ENCODE measurements at places on chromosomes 5 and 9.

GRCh38 chr5:61582205-61582820 is 250.3 kb downstream of the ZSWIM6 start:
- no peak for DNase-seq

- DNase-seq, result peak; percentile 74
These were observed 16.0 kb upstream of the PHF19 start for GRCh38 chr9:120892748-120893610.

GRCh38 chr9:84139296-84140070 is 158.9 kb downstream of the RMI1 start:
- DNase-seq, result no peak

GRCh38 chr9:107261106-107261505 is 22.0 kb upstream of the RAD23B start:
- no peak for DNase-seq

DNA sequence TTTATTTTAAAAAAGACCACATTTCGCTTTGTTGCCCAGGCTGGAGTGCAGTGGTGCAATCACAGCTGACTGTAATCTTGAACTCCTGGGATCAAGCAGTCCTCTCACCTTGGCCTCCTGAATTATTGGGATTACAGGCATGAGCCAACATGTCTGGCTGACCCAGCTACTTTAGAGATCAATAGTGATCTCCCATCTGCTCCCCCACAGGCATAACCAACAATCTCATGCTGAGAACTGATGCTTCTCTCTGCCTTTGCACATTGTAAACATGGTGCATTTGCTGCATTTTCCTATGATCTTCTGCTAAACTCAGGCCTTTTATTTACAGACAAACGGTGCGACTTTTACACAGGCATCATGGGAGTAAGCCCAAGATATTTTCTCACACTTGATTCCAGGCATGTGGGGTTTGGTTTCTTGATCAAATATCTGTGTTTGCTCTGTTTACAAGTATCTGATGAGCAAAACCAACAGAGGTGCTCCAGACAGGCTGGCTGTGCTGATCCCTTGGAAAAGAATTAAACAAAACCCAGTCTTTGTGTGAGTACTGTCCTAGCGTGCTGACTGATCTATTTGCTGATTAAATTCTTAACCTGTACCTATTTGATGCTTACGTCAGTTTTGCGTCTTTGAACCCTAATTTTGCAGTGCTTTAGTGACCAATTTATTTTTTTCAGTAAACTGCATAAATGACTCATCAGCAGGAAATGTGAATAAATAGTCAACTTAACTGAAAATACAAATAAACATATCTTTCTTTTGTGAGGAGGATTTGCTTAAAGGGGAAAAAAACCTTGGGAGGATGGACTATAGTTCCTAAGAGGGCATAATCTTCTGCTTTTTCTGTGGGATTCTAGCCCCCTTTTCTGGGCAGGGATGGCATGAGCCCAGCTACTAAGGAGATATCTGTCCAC is 191.7 kb upstream of the NR3C1 start:
- no peak for DNase-seq

DNA sequence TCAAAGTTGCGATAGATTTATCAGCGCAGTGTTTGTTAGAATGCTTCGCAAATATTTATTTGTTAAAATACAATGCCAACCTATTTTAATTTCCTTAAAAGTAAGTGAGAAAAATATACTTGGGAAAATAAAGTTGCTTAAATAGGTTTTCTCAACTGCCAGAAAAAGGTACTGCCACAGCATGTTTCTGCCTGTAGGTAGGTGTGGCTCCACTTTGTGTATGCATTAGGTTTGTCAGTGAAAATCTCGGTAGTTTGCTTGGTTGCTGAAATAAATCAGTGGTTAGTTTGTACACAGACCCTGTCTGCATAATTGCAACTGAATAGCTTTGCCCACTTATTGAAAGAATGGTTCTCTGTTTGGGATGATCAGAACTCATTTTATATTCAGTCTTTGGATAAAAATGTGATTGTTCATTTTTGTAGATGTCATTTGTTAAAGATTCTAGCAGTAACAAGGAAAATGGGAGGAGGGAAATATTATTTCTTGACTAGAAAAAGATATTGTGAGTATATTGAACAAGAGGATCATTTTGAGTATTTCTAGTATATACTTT is 25.7 kb downstream of the C9orf85 start:
- DNase-seq, result no peak

GRCh38 chr5:10248378-10249260 is 1.1 kb downstream of the ATPSCKMT start:
- DNase-seq, result no peak

DNA sequence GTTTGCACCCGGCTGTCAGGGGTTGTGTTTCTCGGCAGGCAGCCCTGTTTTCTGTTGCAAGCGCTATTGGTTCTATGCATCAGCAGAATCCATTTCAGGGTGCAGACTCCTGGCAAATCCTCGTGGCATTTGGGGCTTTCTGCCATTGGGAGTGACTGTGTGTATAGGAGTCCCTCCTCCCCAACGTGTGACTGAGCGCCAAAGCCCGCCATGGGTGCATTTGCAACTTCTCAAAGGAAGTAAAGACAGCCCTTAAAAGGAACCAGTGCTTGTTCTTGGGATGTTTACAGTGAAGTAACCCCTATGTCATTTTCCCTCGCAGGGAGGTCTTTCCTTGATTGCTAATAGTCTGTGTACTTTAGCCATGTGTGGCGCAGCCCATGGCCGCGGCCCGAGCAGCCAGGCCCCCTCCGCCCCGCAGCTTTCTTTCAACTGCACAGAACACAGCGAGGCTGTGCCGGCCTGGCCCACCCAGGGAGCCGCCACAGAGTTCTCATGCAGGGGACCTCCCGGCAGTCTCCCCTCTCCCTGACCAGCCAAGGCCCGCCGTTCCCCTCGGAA is 175.6 kb downstream of the HSD17B3 start:
- no peak for DNase-seq

GRCh38 chr5:180206993-180207392 is 2.0 kb downstream of the RASGEF1C start:
- no peak for DNase-seq

DNA sequence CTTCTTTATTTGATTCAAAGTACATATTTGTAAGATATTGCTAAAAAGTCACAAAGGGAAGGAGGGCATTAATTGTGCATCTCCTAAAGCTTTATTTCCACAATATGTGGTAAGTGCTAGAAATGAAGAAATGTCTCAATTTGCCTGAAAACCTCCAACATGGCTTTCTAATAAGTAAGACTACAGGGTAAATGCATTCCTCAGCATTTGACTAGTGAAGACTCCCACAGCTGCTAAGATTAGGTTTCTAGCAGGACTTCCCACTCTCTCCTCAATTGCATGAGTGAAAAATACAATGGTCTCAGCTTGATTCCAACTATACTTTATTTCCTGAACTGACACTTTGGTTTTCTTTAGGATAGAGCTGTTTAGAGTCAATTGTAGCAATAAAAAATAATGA is 162.1 kb downstream of the ELAVL2 start:
- no peak for DNase-seq

DNA sequence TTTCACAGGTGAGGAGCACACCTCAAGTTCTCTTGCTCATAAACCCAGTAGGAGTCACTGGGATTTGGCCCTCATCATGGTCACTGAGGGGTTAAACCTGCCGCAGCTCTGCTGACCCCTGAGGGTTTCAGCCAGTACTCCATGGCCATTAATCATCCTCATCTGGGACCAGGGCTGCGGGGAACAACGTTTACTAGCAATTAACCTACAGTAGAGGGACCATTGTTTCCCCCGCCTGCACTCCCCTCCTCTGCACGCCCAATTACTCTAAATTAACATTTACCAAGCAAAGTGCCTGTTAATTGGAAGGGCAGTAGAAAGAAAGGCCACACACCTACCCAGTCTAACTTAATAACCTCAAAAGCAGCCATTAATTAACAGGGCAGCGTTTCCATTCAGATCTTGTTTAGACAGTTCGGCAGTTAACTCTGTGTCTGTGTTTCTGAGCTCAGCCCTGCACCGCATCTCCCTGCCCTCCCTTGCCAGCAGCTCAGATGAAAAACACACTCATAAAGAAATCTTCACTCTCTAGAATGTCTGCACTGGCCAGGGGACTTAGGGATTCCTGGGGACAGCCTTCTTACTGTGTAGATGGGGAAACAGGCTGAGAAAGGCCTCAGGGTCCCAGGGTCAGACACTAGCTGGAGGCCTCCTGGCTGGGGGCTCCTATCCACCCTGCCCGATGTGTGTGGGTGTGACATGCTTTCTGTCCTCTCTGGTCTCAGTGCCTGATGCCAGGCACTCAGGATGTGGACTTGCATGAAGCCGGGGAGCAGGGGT is 51.6 kb downstream of the ALG2 start:
- DNase-seq, result no peak

GRCh38 chr5:128478386-128479368 is 59.4 kb downstream of the FBN2 start:
- no peak for DNase-seq

DNA sequence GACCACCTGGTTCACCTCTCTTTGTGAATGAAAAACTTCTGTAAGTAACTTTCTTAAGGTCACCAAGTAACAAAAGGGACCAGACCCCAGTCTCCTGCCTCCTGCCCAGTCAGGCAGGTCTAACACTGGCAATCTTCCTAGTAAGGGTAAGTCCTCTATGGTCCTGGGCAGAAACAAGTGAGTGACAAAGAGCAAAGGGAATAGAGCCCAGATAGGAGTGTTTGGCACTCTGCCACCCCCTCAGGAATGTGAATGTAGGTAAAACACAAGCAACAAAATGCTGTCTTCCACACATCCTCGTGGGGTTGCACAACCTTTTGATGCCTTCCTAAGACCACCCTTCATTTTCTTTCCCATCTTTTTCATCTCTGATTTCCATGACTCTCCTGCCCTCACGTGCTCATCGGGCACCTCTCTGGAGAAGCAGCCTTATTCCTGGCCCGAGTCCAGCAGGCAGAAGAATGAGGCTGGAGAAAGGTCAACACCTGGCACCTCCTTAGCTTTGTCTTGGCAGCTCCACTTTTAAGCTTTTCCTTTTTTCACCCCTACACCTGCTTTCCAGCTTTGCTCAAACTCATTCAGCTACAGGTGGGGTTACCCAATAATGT is 90.2 kb upstream of the LHFPL2 start:
- DNase-seq, result no peak

DNA sequence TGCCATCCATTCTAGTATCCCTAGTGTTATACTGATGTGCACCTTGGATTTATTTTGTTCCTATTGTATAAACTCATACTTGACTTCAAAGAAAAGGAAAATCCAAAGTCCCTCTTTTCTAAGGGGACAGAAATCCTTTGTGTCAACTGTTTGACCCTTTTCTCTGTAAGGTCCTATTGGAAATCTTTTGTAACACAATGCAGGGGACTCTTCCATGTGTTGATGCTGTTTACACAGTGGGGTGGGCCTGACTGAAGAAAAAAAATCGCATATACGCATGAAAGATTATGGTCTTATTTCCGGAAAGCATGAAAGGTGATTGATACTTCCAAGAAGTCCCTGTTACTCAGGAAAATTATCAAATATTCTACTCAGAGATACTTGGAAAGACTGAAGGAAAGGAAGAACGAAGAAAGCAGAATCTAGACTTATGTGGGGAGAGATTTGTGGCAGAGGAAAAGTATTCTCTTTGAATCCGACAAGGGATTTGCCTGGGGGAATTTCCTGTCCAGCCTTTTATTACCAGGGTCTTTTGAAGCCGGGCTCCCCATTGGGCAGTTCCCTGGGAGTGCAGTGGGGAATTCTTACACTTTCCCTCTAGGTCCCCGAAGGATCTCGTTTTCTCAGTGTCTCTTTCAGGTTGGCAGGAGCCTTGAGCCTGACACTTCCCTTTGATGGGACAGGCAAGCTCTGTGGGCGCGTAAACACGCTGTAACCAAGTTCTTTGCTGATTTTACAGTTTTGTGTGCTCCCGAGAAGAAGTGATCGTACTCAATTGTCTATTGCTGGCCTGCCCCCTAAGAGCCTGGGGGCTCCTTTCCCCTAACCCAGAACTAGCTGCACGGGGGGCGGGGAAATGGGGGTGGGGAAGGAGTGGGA is 779 bp upstream of the VCAN start:
- DNase-seq, result peak; percentile 36

GRCh38 chr9:126856326-126856877 is 4.0 kb upstream of the ZBTB34 start:
- DNase-seq, result no peak

DNA sequence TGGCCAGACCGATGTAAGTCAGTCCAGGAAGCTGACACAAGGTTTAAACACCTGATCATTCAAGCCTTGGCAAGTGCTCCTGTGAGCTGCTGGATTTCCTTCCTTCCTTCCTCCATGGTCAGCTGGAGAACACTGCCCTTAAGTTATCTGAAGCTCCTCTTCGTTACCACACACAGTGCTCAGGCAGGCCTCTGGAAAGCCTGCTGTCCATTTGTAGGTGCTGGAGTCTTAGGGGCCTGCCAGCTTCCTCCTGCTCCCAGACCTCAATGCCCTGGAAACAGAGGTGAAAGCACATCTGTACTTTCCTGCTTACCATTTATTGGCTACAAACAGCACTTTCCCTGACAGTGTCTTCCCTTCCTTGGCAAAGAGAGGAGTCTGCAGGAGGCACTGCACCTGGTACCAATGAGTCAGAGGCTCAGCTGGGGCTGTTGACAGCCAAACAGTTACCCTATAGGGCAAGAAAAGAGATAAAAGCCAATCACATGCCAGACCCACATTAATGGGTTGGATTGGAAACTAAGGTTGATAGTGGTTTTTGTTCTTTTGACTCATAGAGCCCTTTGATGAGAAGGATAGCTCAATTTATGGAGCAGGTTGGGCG is 72.6 kb upstream of the PUM3 start:
- DNase-seq, result no peak

- no peak for DNase-seq
These were observed 59.1 kb downstream of the C9orf152 start for GRCh38 chr9:110148891-110149290.

DNA sequence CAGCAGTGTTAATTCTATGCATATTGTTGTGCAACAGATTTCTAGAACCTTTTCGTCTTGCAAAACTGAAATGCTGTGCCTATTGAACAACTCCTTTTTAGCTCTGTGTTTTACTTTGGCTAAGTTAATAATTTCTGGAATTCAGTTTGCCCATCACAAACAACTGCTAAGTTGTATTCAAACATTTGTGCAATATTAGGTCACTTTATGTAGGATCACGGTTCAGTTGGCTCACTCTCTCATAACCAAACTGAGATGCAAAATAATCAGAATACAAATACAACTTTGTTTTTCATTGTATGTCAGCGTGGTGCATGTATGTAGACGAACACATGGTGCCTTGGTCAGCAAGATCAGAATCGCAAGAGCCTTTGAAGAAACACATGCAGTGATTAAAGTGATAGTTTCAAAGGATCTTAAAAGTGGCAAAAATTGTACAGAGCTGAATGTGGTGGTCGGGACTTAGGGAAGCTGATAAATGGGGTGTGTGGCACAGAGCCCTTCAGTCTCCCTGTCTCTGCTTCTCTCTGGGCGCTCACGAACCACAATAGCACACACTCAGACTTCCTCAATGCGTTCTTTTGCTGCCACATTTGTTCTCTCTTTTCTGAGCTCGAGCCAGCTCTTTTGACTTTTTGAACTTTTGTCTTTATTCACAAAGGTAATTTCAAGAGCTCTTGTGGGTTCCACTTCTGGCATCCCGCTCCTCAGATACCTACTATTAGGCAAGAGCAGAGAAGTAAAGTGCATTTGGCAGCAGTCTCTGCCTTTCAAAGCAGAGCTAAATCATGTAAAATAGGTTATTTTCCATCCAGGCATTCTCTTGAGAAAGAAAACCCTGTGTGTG is 112.4 kb upstream of the CTSL start:
- DNase-seq, result no peak
